NCI-H1417 treated with DMSO at 0.1 percent for 48 hours (cell line): ENCODE measurements at places on chromosomes 11 and 22.

GRCh38 chr11:11415901-11416300 lies 62.9 kb upstream of the CSNK2A3 start:
- DNase-seq = no peak

- no peak for DNase-seq
These were observed 10.5 kb downstream of the TXN2 start for GRCh38 chr22:36470994-36471331.

DNA sequence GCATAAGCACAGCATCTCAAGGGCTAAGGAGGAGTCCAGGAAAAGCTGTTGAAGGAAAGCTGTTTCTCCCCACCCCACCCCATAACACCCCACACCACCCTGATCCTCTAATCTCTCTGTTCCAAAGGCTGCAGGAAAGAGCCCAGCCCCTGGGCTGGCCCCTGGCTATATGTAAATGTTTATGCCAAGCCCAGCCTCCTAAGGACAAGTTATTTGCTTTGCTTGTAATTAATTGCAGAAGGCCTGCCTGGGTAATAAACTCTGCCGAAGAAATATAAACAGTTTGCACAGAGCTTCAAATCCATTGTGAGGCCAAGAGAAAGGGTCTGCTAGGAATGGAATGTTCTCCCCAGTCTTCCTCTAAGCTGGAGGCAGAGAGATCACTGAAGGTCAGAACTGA lies 21.2 kb downstream of the ARRB1 start:
- no peak for DNase-seq

- no peak for DNase-seq
These were observed 7.5 kb downstream of the SGSM3 start for GRCh38 chr22:40377931-40378330.
